ENCODE measurements at places on chromosomes 6 and 20.

GRCh38 chr6:404685-405423, 13.3 kb downstream of the IRF4 start:
- no peak for DNase-seq

GRCh38 chr6:34664256-34664971, 32.2 kb downstream of the ILRUN start:
- DNase-seq, result no peak

GRCh38 chr20:59666586-59666985, 62.2 kb downstream of the PHACTR3 start:
- no peak for DNase-seq

GRCh38 chr6:134422426-134423231, 104.7 kb upstream of the SGK1 start:
- DNase-seq, result no peak

DNA sequence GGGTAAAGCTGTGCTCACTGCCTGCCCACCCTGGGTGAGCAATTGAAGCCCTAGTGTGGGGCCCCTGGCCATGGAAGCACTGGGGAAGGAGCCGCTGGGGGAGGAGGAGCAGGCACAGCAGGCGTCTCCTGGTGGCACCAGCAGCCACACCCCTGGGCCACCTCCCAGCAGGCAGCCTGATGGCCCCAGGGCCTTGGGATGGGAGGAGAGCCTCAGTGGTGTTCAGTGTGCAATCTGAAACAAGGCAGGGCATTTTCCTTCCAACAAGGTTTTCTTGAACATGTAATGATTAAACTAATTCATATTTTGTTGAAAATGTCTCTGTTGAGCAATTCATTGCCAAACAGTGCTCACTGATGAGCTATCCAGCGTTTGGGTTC, 151.0 kb downstream of the ZDHHC14 start:
- no peak for DNase-seq

DNA sequence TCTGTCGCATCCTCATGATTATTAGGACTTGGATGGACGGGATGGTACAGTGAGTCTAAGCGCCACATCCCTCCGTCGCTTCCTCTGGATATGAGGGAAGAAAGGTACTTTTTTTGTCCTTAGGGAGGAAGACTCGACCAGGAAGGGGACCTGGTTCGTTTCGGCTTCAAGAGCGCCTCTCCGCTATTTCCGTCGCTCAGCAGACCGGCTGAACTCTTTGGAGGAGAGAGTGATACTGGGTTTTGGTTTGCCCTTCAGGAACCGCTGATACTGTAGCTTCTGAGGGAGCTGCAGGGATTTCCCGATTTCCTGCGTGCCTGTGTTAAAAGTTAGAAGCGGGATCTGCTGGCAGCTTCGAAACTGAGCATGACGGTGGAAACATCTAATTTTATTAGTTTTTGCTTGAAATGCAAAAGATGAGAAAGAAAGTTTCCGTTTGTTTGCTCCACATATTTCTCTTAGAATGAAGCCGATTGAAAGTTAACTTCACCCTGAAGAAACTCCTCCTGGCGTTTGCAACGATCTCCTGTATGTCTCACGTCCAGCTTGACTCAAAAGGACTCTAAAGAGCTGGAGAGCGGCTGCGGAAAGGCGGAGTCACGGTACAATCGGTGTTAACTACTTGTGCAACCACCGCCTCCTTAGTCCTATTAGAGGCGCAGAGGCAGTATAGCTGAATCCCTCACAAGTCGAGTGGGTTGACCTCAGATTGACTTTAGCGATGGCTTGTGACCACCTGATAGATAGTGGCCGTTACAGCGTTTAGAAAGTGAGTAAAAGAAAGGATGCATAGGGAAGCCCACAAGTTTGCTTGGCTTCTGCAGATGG, 129.4 kb downstream of the TRIM27 start:
- no peak for DNase-seq

DNA sequence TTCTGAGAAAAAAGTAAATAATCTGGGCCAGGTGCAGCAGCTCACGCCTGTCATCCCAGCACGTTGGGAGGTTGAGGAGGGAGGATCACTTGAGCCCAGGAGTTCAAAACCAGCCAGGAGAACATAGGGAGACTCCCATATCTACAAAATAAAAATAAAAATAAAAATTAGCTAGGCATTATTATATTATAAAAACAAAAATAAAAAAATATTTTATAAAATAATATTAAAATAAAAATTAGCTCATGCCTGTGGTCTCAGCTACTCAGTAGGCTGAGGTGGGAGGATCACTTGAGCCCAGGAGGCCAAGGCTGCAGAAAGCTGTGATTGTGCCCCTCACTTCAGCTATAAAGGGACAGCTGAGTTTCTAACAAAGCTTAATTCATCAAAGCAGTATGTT, 362.9 kb downstream of the SMOC2 start:
- no peak for DNase-seq

- DNase-seq, result no peak
Measured at GRCh38 chr20:18428490-18429173, 38.2 kb downstream of the DZANK1 start.

GRCh38 chr6:129740013-129740412, 30.0 kb upstream of the ARHGAP18 start:
- no peak for DNase-seq

DNA sequence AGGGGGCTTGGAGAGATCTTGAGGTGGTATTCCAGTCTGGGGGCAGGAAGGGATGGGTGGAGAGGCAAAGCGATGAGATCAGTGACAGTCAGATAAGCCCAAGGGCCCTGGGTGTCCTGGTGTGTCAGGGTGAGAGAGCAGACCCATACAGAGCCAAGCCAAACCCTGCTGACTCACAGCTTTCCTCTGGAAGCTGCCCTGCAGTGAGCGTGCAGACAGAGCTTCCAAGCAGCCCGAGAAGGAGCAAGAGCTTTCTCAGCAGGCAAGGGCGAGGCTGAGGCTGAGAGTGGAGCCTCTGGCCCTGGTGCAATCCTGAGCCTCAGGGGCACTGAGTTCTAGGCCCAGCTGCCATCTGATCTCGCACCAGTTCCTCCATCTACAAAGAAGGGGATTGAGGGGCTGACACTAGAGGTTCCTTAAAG, 91.1 kb upstream of the HIVEP1 start:
- no peak for DNase-seq

- no peak for DNase-seq
Measured at GRCh38 chr6:84665401-84665800, 99.0 kb downstream of the TBX18 start.

DNA sequence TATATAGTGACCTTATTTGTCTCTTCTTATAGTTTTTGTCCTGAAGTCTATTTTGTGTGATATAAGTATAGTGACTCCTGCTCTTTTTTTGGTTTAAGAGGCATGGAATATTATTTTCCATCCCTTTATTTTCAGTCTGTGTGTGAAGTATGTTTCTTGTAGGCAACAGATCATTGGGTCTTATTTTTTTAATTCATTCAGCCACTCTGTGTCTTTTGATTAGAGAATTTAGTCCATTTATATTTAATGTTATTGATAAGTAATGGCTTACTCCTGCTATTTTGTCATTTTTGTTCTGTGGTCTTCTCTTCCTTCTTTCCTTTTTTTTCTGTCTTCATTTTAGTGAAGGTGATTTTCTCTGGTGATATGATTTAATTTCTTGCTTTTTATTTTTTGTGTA, 51.4 kb upstream of the TOP1 start:
- no peak for DNase-seq

DNA sequence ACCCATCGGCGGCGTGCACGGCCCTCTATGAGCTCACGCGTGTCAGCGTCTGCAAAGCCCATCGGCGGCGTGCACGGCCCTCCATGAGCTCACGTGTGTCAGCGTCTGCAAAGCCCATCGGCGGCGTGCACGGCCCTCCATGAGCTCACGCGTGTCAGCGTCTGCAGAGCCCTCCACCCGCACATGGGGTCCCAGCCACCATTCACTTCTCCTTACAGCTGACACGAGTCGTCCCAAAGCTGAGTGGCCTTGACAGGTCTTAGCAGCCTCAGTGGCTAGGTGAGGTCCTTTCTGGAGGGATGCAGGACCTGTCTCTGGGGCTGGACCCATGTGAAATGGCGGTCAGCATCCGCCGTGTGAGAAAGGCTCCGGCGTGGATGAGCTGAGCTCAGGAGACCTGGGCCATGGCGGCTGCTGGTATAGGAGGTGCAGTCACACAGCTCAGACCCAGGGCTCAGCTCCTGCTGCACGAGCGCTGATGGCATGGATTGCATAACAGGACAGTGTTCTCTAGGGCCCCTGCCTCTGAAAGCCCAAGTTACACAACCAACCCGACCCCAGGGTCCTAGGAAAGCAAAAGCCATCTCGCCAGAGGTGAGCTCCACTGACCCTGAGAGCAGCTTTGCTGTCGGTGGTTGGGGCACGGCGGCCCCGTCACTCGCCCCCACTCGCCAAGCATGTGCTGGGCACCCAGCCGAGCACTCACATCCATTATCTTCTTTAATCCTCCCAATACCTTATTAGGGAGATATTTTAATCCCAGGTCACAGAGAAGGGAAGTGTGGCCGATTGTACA, 38.9 kb downstream of the DLL1 start:
- DNase-seq, result no peak

DNA sequence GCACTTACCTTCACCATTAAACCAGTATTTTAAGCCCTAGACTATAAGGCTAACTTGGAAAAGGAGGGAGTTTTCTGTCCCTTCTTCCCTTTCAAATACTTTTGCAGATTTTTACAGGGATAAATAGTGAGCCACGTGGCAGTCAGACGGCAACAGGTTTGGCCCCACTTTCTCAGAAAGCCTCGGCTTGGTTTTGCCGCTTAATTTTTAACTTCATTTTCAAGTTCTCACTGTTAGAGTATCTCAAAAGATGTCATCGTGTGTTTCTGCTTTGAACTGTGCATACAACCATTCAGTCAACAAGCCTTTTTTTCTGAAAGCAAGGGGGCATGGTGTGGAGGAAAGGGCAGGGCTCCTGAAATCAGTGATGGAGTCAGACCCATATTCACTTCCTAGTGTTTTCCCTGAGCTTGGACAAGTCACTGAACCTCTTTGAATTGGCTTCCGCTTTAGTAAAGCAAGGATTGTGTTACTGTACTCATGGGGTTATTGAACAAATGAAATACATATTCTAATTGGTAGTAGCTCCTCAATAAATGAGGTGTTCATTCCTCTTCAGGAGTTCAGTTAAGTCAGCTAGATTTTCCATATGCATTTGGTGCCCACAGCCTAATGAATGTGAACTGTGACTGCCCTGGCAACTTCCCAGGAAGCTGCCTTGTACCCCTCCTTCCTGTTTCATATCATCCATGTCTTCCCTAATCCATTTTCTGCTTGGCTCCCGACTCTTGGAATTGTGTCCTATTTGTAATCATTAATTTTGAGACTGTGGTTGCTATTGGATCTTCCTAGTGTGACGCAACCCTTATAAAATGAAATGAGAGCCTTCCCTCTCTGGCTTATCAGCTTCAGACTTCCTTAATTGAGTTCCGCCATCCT, at the start of gene SLC17A2:
Gene SLC17A2 (minus strand): TSS at position 160 of the 879 bp plus-strand sequence. CDS start 4,895 bp downstream, outside the sequence.
- no peak for DNase-seq

DNA sequence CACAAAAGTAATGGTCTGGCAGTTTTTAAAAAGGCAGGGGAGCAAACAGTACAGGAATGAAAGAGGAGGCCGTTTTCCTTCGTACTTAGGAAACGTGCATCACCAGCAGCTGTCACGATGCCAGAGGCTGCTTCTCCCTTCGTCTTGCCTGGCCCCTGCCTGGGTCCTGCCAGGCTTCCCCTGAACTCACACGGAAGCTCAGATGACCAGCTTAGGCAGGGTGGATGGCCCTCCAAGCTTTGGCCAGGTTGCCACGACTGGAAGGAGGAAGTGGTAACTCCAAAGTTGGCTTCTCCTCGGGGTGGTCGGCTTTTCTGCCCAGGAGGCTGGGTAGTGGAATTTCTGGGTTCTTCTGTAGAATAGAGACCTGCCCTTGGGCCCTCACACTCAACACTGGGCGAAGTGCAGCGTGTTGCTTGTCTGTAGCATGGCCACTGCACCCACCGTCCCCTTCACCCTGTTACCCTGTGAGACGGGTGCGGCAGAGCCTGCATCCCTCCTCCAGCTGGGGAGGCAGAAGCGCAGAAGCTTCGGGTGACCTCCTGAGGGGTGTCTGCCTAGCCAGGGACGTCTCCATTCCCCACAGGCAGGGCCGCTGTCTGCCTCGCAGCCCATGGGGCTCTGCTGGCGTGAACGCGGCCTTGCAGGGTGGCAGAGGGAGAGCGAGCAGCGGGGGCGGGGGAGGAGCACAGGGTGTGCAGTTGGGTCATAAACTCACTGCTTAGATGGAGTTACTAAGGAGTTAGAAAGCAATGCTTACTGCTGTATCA, 18.4 kb upstream of the RBM38 start:
- no peak for DNase-seq

DNA sequence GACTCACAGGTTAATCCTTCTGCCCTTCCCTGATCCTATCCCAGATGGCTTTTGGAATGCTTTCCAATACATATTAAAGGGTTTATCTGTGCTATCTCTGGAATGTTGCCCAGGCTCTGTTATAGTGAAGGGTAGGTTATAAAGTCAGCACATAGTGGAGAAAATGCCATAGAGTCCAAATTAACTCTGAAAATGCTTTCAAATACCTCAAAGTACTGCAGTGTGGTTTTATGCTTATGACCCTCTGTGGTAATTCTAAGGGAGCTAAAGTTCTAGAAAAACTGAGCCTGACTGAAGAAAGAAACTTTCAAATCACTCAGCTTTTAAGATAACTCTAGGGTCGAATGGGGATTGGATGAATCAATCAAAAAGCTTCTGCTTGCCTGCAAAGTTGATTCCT, 159.8 kb downstream of the PLCB1 start:
- DNase-seq, result no peak

GRCh38 chr6:9515633-9516606, 899.0 kb downstream of the TFAP2A start:
- DNase-seq, result no peak

- no peak for DNase-seq
Measured at GRCh38 chr20:46057856-46058598, 29.0 kb downstream of the SLC12A5 start.

- no peak for DNase-seq
Measured at GRCh38 chr20:3042625-3043024, 797 bp upstream of the GNRH2 start.

- no peak for DNase-seq
Measured at GRCh38 chr6:137370871-137371633, 123.1 kb downstream of the OLIG3 start.

- DNase-seq, result no peak
Measured at GRCh38 chr20:23534801-23535593, 33.3 kb downstream of the CST9L start.

GRCh38 chr6:167122827-167123657, at the start of gene CCR6:
CCR6 (plus strand) TSS chr6:167123096; CDS start chr6:167136135, 13,039 bp downstream.
- DNase-seq, result no peak

DNA sequence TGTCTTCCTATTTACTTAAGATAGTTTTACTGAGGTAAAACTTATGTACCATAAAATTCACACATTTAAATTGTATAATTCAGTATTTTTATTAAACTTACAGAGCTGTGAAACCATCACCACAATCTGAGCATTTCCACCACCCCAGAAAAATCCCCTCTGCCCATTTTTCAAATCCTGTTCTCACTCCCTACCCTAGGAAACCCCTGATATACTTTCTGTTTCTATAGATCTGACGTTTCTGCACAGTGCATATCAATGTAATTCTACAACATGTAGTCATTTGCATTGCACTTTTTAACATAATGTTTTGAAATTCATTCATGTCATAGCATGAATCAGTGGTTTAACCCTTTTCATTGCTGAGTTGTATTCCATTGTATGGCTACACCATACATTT, 96.7 kb upstream of the OPRM1 start:
- no peak for DNase-seq

GRCh38 chr6:3226481-3227362, 731 bp downstream of the TUBB2B start:
- DNase-seq, result no peak

All from stimulated activated CD8-positive, alpha-beta memory T cell treated with anti-CD3 and anti-CD28 coated beads, Interleukin-2, amount 100 ng/mL, for 48 hours (primary cell).